ENCODE measurements at places on chromosomes 4 and X.
A peak's percentile ranks its signal among the peaks of the same experiment; 100 is the strongest.

DNA sequence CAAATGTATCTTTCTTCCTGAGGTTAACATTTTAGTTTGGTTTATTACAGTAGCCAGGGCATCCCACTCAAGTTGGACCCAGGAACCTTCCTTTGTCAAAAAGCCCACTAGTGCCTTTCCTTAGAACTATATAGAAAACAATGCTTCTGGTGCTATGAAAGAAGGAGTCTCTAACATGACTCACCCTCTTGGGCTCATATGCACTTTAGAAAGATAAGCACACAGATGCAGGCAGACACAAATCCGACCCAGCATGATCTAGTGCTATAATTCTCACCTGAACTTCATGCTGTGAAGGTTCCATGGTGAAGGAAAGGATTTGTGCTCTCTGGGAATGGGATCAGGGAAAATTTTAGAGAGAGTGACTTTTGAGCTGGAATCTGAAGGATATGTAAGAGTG, 289.4 kb downstream of the ANKRD50 start:
- no peak for DNase-seq

DNA sequence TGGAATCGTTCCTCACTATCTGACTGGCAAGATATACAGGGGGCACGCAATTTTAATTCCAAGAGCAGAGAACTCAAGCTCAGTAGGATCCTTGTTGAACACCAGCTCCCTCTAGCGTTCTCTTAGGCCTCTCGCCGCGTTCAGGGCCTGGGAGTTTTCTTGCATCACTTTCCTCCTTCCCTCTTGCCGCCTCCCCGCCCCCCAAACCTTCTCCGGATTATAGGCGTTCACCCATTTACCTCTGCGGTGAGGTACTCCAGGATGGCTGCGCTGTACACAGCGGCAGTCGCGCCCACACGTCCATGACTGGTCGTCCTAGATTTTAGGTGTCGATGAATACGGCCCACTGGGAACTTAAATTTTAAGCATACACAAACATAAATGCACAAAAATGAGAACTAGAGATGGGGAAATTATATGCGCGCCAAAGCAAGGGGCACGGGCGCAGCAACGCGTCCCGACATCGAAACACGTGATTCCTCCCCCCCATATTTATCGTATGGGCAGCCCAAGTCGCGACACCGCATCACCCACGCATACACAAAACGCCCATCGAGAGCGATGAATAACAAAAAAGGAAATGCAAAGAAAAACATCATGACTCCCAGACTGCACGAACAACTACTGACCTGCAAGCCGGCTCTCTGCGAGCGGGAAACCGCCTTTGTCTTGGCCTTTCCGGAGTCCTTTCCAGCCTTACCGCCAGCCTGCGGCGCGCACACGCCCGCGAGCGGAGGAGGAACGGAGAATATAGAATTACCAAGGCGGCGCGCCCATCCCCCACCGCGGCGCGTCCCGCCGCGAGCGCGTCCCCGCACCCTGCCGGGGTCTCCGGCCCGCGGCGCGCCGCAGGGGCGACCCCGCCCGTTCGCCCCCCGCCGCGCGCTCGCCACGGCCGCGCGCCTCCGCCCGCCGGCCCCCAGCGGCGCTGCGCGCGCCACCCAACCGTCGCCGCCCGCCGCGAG, 759 bp downstream of the H2AZ1 start:
- peak; percentile 83 for DNase-seq

DNA sequence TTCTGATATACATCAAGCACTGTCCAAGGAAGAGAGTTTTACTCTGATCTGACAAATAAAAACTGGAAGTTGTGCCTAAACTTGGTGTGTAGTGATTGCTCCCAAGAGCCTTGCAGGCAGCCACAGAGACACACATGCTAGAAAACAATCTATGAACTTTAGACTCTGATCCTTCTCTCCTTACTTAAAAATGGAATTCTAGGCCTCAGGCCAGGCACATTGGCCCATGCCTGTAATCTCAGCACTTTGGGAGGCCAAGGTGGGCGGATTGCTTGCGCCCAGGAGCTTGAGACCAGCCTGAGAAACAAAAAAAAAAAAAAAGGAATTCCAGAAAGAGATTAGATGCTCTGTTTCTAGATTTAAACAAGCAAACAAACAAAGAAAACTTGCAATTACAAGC, 45.6 kb upstream of the S100G start:
- no peak for DNase-seq

DNA sequence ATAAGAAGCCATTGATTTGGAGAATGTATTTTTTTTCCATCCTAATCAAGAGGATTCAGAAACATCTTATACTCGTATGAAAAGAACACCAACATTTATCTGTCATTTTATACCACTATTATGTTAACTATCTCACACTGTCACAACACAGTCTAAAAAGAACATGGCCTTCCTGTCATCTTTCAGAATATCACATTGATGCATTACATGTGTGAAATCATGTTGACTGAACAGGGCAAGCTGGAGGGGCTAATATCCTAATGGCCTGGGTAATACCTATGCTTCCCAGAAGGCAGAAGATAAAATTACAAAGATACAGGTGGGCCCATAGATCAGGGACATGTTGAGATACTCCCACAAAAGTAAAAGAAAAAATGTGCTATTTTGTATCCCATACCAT, 611.7 kb downstream of the STIM2 start:
- no peak for DNase-seq

DNA sequence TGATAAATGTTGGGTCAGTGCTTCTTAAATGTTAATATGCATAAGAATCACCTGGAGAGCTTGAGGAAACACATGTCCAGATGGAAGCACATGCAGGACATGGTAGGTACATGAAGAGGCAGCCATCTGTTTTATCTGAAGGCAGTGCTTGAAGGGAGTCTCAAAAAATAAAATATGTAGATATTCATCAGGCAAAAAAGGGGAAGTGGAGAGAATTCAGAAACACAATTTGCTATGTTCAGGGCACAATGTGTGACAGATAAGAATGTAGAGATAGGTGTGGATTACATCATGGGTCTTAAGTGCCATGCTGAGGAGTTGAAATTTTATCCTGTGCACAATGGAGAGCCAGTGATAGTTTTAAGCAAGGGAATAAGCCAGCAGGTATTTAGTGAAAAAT, 59.6 kb upstream of the CASK start:
- no peak for DNase-seq

GRCh38 chr4:164536814-164537213, 217.1 kb upstream of the SMIM31 start:
- DNase-seq: no peak

DNA sequence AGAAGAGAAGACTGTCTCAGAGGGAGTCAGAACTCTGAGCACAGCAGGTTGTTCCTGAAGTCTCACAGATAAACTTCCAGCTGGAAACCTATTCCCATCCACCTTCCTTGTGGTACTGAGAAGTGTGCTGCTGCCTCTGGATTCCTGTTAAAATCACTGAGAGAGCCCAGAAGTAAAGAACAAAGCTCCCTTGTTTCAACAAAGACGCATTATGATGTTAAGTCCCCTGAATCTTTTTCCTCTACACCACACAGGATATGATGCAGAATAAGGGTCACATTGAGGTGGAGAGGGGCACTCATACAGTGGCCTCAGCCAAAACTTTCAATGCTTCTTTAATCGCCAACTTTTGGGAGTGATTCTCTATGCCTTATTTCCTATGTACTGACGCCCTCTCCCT, 321.0 kb downstream of the OPHN1 start:
- no peak for DNase-seq

DNA sequence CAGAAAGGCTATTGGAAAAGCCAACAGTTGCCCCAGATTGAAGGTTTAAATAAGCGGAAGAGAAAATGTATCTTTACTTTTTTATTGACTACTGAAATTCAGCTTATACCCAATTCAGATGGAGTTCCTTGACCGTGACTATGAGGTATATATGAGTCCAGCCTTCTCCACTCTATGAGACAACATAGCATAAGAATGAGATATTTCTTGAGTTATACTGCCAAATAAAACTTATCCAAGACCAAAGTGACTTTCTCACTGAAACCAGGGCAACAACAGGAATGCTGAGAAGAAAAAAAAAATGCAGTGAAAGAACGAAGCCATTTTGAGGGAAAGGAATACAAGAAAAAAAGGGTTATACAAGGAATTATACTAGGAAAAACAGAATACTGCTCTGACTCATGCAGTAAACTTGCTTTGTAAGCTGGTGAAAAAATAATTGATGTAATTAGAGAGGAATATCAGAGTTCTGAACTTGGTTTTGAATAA, 16.3 kb upstream of the PDK3 start:
- DNase-seq: no peak

DNA sequence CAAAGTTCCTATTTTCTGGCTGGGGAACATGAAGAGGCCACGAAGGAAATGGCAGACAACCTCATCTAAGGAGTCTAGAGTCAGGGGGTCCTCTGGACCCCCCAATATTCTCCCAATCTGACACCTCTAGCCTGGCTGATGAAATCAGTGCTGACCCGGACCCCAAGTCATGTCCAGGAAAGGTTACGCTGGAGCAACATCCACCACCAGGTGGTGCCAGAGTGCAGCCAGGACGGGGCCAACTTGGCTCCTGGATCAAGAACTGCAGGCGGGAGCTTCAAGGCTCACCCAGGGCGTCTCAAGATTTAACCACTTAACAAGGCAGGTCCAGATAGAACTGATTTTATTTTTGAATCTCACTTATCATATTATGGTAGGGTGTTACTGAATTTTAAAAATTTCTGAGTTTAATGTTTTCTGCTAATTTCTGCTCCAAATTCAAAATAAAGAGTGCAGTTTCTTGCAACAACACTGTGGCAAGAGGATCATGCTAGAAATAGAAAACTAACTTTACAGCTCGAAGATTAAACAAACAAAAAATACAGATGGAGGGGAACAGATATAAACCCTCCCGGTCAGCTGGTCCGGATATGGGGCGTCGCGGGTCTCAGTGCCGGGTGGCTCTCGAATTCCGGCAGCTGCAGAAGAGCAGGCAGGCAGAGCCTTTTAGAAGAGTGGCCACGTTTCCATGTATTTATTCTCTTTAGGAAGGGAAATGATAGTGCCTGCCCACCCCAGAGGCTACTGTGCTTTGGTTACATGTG, 135.5 kb downstream of the AFAP1 start:
- DNase-seq: peak; percentile 92

GRCh38 chr4:14771504-14772175, 230.6 kb upstream of the CPEB2 start:
- no peak for DNase-seq

GRCh38 chr4:66300336-66300934, 630.1 kb upstream of the EPHA5 start:
- DNase-seq: no peak

- no peak for DNase-seq
Measured at GRCh38 chr4:86926435-86927086, 8.2 kb upstream of the AFF1 start.

DNA sequence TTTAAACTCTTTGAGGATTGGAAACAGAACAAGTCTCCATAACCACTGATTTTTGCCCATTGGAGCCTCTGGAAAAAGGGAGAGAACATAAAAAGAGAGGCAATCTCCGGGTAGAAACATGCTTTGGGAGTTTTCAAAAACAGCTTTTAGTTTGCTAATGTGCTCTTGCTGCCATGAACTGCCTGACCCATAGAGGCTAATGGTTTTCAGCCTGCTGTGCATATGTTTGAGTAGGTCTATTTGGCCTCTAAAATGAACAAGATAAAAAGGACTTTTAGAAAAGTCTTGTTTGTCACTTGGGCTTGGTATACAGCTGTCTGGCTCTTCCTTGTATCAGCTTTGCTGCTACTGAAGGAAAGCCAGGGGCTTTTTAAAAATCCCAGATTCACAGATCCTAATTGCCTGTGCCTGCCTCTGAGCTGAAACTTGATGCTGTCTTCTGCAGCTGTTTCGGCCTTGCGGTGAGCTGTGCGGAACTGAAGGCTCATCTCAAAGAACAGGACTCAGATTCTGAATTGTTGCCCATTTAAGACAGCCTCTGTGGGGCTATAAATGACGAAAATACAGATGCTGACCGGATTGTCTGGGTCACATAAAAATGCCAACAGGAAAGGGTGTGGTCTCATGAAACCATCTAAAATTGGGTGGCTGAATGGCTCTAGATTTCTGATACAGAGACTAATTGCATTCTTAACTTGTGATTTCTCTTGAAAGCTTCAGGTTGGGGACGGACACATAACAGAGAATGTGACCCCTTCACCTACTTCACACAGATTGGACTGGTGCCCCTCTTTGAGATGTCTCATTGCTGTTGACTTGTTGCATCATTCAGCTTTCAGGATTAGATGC, 18.4 kb upstream of the ZNF41 start:
- no peak for DNase-seq

DNA sequence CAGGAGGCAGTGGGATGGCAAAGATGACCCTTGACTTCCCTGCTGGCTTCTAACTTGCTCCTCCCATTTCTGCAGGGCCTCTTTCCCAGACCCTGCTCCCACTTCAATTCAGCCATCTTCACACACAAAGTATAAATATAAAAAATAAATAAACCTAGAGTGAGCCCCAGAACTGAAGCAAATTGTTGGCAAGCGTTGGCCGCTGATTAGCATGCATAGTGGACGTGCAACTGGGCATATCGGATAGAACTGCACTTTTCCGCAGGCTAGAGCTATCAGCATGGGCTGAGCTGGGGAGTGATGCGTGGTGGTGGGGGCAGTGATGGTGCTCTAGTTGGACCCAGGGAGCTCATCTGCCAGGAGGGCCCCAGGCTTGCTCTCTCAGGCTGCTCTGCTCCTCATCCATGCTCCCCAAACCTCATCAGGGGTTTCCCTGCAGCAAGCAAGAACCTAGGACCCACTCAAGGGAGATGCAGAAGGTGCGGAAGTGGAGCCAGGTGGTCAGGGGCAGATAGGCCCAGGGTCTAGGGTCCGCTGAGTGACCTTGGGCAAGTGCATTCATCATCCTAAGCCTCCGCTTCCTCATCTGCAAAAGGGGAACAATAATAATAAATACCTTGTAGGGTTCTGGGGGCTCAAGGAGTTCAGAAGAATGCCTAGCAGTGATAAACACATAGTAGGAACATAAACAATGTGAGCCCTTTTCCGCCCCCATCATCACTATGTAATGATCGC, 146.8 kb upstream of the PJA1 start:
- DNase-seq: no peak

DNA sequence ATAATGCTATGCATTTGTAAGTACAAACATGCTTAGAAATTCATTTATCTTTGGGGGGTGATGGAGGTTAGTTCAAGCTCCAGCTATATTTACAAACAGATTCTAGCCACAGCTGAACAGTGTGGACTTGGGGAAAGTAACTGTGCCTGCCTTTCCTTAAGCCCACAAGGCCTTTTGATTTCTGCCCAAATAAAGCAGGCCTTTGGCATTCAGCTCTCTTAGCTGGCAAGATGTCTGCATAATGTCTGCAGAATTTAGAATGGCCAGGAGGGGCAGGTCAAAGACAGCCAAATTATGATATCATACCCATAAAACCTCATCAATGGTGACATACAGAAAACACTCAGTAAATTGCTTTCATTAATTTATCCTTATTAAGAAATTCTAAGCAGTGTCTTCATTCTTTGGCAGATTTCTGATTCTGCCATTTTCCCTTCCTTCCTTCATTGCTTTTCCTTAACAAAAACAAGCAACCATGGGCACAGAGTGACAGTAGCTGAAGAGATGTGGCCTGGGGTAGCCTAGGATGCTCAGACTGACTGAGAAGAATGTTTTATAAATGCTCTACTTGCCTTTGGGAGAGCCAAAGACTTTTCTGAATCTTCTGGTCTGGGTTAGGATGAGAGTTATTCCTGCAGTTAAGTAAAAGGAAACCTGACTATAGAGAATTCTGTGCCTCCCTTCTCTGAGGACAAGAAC, 538.7 kb upstream of the NR3C2 start:
- DNase-seq: no peak
